HepG2 (cell line): ENCODE measurements at places on chromosomes 4 and X. TPM values are rescaled to one million over a fixed set of nuclear protein-coding genes. Genes with fewer than 3 reads are reported as not detected.

GRCh38 chrX:45758319-45758718 is 557.6 kb upstream of the DIPK2B start:
- no peaks in the 10 kb centered on the region for H3K36me3 ChIP-seq
- DNase-seq: no peak
- no peak overlapping the region for H3K4me3 ChIP-seq

The FRAS1 gene
- polyA plus RNA-seq: 18.8 and 22.5 TPM in 2 replicates

The PDE5A gene
- 0.20 and 0.22 TPM in 2 replicates for polyA plus RNA-seq

DNA sequence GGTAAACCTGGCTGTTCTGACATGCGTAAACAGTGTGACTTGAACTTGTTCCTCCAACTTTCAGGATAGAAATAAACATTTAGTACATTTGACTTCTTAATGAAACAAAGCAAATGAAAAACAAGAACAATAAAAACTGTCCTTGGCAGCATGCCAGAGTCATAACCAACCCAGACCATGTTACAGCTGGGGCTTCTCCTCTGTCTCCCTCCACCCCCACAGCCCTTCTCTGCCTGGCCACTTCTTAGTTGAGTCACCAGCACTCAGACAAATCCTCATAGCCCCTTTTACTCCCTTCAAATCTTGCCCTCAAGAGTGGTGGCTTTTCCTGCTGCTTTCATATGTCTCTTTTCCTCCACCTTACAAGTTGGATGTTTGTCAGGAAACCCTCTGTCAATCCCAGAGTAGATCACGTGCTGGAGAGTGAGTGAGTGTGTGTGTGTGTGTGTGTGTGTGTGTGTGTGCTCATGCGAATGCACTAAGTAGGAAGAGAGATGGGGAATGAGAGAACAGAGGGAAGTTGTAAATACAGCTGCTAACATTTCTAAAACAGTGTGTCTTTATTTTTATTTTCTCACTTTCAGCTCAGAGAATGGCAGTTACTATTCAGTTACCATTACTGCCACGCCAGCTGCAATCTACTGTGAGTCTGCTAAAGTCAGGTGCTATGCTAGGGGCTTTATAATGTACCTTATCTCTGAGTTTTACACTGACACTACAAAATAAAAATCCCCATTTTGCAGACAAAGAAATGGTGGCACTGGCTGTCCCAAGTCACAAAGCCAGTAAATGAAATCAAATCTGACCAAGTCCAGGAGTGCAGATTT is 15.0 kb downstream of the SCARB2 start:
- H3K4me3 ChIP-seq: no peak overlapping the region
- no peak for DNase-seq
- H3K4me1 ChIP-seq: peaks cover 51% of the 10 kb centered on the region
- H3K27me3 ChIP-seq: no peaks in the 10 kb centered on the region
- H3K36me3 ChIP-seq: peaks cover 23% of the 10 kb centered on the region; the same call in 2 of the 3 replicates

- no peak for DNase-seq
- H3K27me3 ChIP-seq: no peaks in the 10 kb centered on the region
- peaks cover 26% of the 10 kb centered on the region for H3K4me1 ChIP-seq
- H3K27ac ChIP-seq: no peak overlapping the region
- peaks cover 6% of the 10 kb centered on the region for H3K36me3 ChIP-seq
- no peak overlapping the region for H3K4me3 ChIP-seq
Measured at GRCh38 chrX:109679820-109680219, 53.2 kb downstream of the ACSL4 start.

The C4orf54 gene
- not detected in 2 replicates for polyA plus RNA-seq

DNA sequence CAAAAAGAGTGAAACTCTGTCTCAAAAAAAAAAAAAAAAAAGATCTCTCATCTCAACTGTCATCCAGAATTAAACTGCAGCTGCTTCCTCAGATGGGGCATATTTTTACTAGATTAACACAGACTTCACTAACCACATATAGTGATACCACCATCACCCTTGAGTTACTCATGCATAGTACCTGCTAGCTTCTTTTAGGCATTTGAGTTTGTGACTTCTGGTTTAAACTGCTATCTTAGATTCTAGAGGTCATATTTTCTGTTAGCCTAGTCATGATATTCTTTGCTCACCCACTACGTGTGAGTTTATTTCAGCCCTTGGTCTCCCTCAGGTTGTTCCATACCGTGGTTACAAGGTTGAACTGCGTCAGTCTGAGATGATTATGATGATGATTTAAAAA is 154.9 kb upstream of the BMP3 start:
- no peak overlapping the region for H3K4me3 ChIP-seq
- no peaks in the 10 kb centered on the region for H3K36me3 ChIP-seq
- H3K27me3 ChIP-seq: no peaks in the 10 kb centered on the region

The ING2 gene
- polyA plus RNA-seq: 3.9 and 6.6 TPM in 2 replicates

DNA sequence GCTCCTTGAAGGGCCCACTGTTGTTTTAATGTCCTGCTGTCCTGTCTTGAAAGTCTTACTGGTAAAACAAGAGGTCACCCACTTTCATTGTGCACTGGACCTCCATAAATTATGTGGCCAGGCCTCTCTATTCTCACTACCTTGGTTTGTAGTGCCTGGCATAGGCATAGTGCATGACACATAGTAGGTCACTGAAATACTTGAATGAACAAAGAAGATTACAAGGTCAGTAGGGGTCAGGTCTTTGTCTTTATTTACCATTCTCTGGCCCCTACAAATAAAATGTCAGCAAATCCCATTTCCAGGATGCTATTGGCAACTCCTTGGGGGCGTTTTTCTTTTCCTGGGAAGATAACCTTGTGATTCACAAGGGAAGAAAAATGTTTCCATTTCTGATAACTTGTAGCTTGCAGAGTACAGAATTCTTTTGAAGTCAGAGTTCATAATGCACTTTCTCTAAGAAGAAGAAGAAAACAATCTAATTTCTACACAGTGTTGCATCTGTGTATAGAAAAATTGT is 1.4 kb downstream of the PGM2 start:
- no peaks in the 10 kb centered on the region for H3K27me3 ChIP-seq
- peaks cover 24% of the 10 kb centered on the region for H3K4me1 ChIP-seq
- H3K27ac ChIP-seq: no peak overlapping the region
- H3K4me3 ChIP-seq: peak overlapping the region; percentile 71
- H3K36me3 ChIP-seq: peaks cover 2% of the 10 kb centered on the region; the same call in 1 of the 2 replicates

GRCh38 chr4:159069922-159070321 is 33.0 kb upstream of the RAPGEF2 start:
- H3K4me3 ChIP-seq: no peak overlapping the region
- no peaks in the 10 kb centered on the region for H3K36me3 ChIP-seq
- no peaks in the 10 kb centered on the region for H3K27me3 ChIP-seq
- no peak overlapping the region for H3K27ac ChIP-seq

DNA sequence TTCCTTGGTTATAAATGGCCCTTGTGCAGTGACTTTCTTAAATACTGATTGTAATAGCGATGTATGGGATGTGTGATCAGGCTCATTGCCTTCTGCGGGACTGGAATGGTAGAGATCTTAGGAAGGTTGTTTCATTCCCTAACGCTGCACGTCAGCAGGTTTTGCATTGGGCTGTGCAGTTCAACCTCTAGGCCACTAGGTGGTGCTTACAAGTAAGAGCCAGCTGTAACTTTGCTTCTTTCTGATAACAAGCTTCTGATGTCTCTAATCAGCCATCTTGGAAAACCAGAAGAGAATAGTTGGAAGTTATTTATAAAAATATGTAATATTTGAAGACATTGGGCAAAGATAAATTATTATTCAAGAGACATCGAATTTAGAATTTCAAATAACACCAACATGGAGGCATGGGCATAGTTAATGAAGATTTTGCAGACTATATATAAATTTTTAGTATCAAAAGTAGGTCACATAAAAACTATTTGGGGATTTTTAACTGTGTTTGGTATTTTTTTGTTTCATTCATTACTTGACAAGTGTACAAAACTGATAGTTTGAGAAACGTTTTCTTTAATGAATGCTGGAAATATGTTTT is 339.7 kb upstream of the PCDH7 start:
- no peaks in the 10 kb centered on the region for H3K4me1 ChIP-seq
- no peaks in the 10 kb centered on the region for H3K27me3 ChIP-seq
- H3K4me3 ChIP-seq: no peak overlapping the region

DNA sequence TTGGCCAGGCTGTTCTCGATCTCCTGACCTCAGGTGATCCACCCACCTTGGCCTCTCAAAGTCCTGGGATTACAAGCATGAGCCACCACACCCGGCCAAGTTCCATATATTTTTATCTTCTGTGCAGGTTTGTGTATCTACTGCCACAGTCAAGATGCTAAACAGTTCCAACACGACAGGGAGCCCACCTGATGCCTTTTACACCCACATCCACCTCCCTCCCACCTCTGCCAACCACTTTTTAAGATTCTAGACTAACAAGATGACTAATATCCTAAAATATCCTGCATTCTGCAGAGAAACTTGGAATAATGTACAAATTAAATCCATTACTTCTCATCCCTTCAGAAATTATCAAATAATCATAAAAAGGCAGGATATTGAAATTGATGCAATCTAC is 19.3 kb upstream of the RPL34 start:
- no peaks in the 10 kb centered on the region for H3K27me3 ChIP-seq
- no peak overlapping the region for H3K27ac ChIP-seq
- H3K36me3 ChIP-seq: no peaks in the 10 kb centered on the region
- no peak overlapping the region for H3K4me3 ChIP-seq
- DNase-seq: no peak

- H3K36me3 ChIP-seq: no peaks in the 10 kb centered on the region
- H3K27me3 ChIP-seq: no peaks in the 10 kb centered on the region
- H3K4me3 ChIP-seq: no peak overlapping the region
- no peaks in the 10 kb centered on the region for H3K4me1 ChIP-seq
Measured at GRCh38 chr4:39383690-39384089, 17.5 kb upstream of the RFC1 start.

The VSIG4 gene
- polyA plus RNA-seq: not detected in 2 replicates

The SAT1 gene
- polyA plus RNA-seq: 1,213 and 1,243 TPM in 2 replicates

DNA sequence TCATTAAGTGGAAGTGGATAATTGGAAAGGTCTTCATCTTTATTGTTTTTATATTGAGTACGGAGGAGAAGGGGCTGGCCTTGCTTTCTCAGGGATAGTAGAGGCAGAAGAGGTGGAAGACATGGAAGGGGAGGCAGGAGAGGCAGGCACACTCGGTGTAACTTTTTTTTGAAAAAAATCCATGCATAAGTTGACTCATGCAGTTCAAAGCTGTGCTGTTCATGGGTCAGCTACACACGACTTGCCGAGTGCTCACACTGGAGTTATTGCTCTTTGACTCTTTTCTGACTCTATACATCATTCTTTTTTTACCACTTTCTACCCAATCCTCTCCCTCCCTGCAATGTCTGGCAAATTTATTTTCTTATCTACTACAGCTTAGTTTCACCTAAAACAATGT is 158.3 kb upstream of the AADAT start:
- H3K27ac ChIP-seq: no peak overlapping the region
- H3K4me3 ChIP-seq: no peak overlapping the region
- no peaks in the 10 kb centered on the region for H3K4me1 ChIP-seq
- H3K36me3 ChIP-seq: no peaks in the 10 kb centered on the region
- no peak for DNase-seq

The KLB gene
- 22.6 and 25.3 TPM in 2 replicates for polyA plus RNA-seq

The FRMD7 gene
- polyA plus RNA-seq: 0.04 TPM in 1 of 2 replicates, not detected in the other

The ADGRG2 gene
- not detected in 2 replicates for polyA plus RNA-seq

- no peaks in the 10 kb centered on the region for H3K36me3 ChIP-seq
- no peaks in the 10 kb centered on the region for H3K27me3 ChIP-seq
- H3K27ac ChIP-seq: no peak overlapping the region
- no peak overlapping the region for H3K4me3 ChIP-seq
- no peaks in the 10 kb centered on the region for H3K4me1 ChIP-seq
Measured at GRCh38 chrX:82627568-82627967, 880.5 kb upstream of the POU3F4 start.

- H3K27ac ChIP-seq: peak overlapping the region; percentile 96
- H3K36me3 ChIP-seq: no peaks in the 10 kb centered on the region; the same call in 2 of the 3 replicates
- H3K4me3 ChIP-seq: peak overlapping the region; percentile 77
- peaks cover 49% of the 10 kb centered on the region for H3K4me1 ChIP-seq
- DNase-seq: peak; percentile 97
Measured at GRCh38 chr4:38667085-38667893, 3.3 kb downstream of the KLF3 start.

- no peak for DNase-seq
- H3K27ac ChIP-seq: no peak overlapping the region
- H3K36me3 ChIP-seq: 0 out of 3 replicates have a peak, but pooled peaks cover 4% of the 10 kb centered on the region
- peaks cover 58% of the 10 kb centered on the region for H3K4me1 ChIP-seq
- no peak overlapping the region for H3K4me3 ChIP-seq
- H3K27me3 ChIP-seq: no peaks in the 10 kb centered on the region
Measured at GRCh38 chr4:158799856-158800255, 31.0 kb downstream of the FNIP2 start.

DNA sequence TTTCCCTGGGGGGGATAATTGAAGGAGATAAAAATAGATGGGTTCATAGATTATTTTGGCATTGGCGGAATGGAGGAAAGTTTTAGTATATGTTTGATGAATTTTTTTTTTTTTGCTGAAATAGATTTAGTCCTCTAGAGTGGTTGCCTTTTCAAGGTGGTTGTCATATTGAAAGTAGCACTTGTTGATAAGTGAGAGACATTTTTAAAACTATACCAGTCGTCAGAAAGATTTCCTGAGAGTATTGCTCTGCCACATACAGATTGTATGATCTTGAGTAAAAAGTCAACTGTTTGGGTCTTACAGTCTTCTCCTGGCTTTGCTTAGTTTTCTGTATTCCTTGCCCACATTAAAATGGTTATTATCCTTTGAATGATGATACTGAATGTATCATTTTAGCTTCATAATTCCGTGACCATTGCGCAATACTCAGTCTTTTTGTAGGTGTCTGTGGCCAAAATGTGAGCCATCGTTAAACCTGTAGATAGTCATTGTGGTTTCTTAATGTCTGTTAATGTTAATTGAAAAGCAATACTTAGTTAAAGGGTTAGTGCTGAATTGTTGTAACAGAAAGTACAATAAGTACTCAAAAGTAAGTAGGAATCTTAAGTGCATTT is 7.1 kb downstream of the SMARCAD1 start:
- H3K27ac ChIP-seq: no peak overlapping the region
- no peaks in the 10 kb centered on the region for H3K27me3 ChIP-seq
- peaks cover 67% of the 10 kb centered on the region for H3K36me3 ChIP-seq
